Left lung (tissue), 14 donors: ENCODE measurements at places on chromosomes 11 and 22.

GRCh38 chr11:1478011-1478410 is 8.6 kb downstream of the MOB2 start:
- peak; percentile 80 for DNase-seq

- DNase-seq: no peak
Observed at GRCh38 chr11:100876815-100877520, 189.9 kb downstream of the ARHGAP42 start.

DNA sequence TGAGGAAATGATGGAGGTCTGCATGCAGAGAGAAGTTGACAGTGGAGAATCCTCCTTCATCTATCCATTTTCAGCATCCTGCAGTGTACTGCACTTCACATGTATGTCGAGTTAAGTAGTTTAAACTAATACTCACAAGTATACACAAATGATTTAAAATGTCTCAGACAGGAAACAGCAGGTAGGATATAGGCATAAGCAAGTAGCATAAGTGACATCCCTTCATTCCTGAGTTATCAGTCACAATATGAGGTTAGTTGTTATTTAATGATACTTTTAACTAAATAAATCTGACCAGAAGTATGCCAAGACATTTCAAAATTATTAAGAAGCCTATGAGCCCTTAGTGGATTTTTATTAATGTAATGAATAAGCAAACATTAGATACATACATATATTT is 37.4 kb downstream of the MTMR2 start:
- no peak for DNase-seq

- DNase-seq: no peak
Observed at GRCh38 chr11:61163714-61164605, 2.7 kb upstream of the VPS37C start.

DNA sequence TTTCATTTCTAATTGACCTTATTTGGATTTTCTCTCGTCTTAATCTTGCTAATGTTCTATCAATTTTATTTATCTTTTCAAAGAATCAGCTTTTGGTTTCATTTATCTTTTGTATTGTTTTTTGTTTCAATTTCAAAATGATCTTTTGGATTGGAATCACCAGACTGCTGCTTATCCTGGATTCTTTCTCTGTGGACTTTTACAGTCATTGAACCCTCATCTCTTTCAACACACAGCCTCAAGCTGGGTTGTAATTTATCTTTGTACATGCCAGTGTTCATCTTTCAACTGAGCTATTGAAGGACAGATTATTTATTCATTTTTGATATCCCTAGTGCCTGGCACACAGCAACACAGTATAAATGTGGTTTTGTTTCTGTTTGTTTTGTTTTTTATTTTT is 195.9 kb downstream of the ARHGAP42 start:
- no peak for DNase-seq

DNA sequence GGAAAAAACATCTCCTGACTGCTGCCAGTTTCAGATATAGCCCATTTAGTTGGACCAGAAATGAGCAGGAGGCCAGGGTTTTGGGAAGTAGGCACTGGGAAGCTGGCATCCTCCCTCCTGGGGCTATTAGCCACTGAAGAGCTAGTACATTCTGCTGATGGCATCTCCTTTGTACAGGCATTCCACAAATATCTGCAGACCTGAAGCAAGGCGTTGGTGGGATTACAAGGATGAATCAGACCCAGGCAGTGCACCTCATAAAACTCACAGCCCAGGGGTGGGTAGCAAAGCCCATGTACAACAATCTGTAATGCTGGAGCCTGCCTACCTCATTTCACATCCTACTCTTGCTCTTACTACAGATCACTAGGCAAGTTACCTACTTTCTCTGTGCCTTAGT is 27.5 kb upstream of the POU2AF1 start:
- no peak for DNase-seq

DNA sequence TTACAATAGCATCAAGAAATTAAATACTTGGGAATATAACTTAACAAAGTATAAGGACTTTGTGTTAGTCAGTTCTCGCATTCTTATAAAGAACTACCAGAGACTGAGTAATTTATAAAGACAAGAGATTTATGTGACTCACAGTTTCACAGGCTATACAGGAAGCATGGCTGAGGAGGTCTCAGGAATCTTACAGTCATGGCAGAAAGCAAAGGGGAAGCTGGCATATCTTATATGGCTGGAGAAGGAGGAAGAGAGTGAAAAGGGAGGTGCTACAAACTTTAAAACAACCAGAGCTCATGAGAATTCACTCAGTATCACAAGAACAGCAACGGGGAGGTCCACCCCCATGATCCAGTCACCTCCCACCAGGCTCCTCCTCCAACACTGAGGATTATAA is 32.0 kb upstream of the CCDC134 start:
- DNase-seq: no peak

GRCh38 chr11:73759610-73760134 is 1.2 kb downstream of the RAB6A start:
- no peak for DNase-seq

DNA sequence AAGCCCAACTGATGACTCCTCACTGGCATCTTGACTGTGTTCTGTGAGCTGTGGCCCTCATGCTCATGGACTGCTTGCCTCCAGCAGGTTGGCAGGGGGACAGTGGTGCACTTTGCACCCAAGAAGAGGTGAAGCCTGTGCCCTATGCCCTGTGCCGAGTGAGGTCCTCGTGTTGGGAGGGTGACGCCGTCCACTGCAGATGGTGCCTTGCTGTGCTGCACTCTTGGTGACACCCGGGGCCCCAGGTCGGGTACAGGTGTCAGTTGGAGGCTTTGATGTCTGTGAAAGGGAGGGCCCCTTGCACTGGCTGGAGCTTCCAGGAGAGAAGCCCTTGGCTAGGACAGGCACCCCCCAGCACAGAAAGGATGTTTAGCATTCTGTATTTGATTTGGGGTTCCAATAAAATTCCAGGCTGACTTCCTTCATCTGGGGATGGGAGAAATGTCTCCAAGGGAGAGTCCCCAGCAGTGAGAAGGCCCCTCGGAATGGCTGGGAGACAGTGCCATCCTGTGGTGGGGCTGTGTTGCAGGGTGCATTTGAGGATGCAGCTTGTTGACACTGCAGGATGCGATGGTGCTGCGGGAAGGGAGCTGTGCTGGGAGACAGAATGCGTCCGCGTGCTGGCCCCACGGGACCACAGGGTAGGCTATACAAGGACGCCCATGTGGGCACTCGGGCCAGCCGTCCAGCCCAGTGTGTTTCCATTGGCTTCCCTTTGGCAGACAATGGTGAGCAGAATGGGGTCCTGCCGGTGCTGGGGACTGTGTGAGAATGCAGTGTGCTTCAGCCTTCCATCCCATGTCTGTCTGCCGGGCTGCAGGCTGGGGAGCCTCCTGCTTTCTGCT is 2.5 kb upstream of the ZDHHC8 start:
- no peak for DNase-seq

- DNase-seq: no peak
Observed at GRCh38 chr11:16078936-16079335, 277.4 kb downstream of the SOX6 start.
